ENCODE measurements at places on chromosomes 4 and X. TPM values are rescaled to one million over a fixed set of nuclear protein-coding genes. Genes with fewer than 3 reads are reported as not detected.

DNA sequence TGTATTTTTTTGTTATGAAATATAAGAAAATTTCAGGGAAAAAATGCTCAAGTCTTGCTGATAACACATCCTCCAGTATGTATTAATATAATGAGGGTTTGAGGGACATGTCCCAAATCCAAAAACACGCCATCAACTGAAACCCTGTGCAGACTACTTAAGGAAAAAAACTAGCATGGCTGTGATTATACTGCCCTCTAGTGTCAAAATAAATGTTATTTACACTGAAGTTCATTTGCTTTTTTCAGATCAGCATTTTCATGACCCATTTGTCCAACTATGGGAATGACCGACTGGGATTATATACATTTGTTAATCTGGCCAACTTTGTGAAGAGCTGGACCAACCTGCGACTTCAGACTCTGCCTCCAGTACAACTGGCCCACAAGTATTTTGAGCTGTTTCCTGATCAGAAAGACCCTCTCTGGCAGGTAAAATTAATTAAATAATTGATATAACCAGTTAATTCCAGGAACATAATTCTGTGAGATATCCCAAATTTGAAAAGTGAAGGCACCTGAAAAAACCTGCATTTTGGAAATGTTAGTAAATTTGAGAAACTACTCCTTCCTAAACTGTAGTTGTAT, 128.5 kb downstream of the PRSS12 start:
- peak; percentile 39 for DNase-seq

CT45A2 gene
- not detected for total RNA-seq

DNA sequence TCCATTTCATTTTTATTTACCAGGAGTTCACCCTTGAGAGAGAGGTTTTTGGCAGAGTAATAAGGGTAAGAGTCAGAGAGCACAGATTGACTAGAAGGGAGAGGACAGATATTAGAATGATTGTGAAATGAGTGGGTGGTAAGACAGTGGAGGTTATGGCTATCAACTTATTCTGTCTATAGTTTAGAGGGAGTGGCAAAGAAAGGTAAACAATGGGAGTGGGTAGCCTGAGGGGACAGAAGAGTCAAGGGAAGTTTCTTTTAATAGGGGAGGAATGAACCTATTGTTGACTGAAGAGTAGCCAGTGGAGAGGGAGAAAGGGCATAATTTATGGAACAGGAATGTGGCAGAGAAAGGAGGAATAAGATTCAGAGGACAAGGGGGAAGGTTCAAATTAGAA, 186.5 kb upstream of the NRK start:
- DNase-seq: no peak

DNA sequence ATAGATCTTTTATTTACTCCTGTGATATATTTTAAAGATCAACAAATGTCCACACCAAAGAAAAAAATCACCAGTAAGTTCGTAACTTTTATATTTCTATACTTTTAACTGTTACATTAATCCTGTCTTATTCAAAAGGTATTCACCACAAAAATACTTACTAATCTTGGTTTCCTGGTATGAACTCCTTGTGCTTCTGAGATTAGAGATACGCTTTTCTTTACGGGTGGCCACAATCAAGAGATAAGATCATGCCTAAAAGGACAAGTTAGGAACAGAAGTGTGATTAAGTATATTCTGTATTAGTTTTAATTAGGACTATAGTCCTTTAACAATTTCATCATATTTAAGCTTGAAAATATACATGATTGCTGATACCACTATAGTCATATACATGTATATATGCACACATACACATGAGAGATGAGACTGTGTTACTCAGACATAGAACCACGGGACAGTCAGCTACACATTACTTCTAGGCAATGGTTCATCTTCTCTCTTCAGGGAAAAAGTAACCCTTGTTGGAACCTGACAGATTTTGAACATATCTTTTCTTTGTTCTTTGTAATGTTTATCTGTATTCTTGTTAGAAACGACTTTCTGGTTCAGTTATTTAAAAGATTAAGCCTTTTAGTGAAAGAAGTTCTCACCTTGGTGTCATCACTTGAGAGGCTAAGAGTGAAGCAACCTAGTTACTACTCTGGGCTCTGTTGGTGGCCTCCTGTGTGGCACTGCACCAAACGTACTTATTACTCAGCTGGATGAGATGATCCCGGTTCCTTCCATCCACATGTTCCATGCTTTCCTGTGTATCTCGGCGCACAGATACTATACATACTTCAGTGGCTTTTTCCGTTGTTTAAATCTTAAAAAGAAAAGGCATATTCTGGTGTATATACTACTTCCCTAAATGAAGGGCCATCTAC, 146.1 kb downstream of the CBR4 start:
- no peak for DNase-seq

GK2 gene
- total RNA-seq: not detected
